NCI-H524 (cell line): ENCODE measurements at places on chromosomes 1 and 21.

DNA sequence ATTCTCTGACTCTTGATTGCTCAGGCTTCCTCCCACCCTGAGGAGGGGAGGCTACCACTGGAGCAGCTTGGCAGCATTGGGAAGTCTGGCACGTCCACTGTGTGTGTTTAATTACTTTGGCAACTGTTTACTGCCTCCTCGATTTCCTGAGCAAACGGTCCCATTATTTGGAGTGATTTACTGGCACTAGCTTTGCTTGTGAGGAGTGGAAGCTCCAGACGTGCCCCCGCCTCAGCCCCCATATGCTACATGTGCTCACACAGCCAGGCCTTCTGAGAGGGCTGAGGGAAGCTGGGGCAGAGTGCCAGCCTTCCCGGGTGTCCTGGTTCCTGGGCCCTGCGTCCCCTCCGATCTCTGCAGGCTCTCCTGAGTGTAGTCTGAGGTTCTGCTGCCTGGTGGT, 306.2 kb downstream of the PTPRU start:
- no peak for DNase-seq

GRCh38 chr1:192539297-192540092, 36.1 kb upstream of the RGS1 start:
- DNase-seq, result no peak

- no peak for DNase-seq
These were observed 7.7 kb downstream of the IFI6 start for GRCh38 chr1:27664291-27664690.

DNA sequence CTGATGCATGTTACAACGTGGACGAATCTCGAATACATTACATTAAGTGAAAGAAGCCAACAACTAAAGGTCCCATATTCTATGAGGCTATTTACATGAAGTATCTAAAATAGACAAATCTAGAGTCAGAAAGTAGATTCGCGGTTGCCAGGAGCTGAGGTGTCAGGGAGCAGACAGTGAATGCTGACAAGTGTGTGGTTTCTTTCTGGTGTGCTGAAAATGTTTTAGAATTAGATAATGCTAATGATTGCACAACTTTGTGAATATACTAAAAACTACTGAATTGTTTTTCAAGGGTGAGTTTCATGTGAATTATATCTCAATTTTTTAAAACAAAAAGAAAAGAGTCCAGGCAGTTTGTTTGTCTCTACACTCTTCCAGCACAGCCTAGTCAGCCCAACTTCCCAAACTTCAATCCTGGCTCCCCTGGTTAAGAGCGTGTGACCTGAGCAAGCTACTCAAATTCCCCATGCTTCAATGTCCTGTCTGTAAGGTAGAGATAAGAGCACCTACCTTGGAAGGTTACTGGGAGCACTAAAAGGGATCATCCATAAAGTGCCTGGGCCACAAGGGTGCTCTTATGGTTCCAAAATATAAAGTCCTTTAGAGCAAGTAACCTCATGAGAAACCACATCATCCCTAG, 20.9 kb downstream of the HLCS start:
- no peak for DNase-seq

DNA sequence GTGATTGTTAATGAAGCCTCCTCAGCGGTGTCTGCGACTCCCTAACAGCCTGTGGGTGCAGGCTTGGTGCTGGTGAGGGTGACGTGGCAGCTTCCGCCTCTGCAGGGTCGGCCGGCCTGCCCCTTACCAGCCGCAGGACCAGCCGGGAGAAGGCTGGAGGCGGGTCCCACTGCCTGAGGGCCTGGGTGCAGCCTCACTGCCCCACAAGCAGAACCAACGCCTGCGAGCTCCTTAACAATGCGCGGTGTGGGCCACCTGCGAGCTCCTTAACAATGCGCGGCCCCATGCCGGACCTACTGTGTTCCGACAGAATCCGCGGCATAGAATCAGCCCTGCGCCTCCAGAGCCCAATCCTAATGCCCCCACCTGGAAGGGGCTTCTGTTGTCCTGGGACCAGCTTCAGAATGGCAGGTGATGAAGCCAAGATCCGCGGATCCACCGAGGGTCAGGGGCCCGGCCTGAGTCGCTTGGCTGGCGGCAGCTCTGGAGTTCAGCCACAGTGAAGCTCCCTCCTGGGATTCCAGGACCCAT, 54.4 kb upstream of the AJAP1 start:
- DNase-seq, result no peak

GRCh38 chr1:240619906-240620621, 8.1 kb upstream of the GREM2 start:
- DNase-seq, result peak; percentile 98

DNA sequence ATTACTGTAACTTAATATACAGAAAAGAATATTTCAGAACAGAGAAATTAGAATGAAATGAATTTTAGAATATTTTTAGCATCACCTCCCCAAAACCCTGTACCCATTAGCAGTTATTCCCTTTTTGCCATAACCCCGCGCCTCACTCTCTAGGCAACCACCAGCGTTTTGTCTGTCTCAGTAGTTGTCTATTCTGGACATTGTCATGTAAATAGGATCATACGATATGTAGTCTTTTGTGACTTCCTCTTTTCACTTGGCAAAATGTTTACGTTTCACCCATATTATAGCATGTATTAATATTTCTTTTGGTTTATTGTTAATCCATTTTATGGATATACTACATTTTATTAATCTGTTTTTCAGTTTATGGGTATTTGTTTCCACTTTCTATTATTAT, 24.9 kb downstream of the SOAT1 start:
- no peak for DNase-seq

GRCh38 chr1:3065396-3065795, 3.6 kb upstream of the PRDM16 start:
- no peak for DNase-seq

- DNase-seq, result no peak
These were observed 16.3 kb downstream of the RAB7B start for GRCh38 chr1:205986861-205987260.

DNA sequence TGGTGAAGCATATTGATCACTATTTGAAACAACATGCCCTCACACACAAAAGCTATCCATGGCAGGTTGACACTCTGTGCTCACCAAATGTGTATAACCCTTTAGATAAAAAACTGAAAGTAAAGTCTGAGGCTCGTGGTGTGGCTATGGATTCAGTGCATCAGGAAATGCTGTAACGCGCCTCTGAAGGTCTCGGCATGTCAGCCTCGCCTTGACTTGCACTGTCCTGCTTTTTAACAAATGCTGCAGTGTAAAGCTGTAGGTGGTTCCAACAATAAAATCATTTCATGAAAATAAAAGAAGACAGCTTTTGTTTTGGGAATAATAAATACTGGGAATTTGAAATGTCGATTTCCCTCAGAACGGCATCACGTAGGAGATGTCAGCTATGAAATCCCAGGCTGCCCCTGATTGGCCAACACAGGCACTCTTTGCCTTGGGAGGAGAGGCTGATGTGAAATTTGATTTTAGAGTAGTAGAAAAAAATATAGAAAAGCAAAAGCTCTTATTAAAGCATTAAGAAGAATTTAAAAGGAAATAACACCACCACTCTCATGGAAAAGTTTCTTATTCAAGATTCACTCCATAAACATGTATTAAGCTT, 168.2 kb downstream of the DSCAM start:
- DNase-seq, result no peak

DNA sequence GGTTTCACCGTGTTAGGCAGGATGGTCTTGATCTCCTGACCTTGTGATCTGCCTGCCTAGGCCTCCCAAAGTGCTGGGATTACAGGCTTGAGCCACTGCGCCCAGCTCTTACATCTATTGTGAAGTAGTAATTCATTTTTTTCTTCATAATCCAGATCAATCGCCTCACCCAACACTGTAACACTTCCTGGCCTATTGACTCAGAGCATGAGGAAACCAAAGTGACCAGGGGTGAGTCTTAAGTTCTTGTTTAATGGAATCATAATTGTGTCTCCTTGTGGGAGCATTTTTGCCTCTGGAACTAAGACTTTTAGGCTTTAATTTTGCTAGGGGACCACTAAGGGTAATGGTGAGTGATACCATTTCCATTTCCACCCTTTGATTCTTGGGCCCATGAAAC, 27.4 kb downstream of the TNFSF18 start:
- no peak for DNase-seq

DNA sequence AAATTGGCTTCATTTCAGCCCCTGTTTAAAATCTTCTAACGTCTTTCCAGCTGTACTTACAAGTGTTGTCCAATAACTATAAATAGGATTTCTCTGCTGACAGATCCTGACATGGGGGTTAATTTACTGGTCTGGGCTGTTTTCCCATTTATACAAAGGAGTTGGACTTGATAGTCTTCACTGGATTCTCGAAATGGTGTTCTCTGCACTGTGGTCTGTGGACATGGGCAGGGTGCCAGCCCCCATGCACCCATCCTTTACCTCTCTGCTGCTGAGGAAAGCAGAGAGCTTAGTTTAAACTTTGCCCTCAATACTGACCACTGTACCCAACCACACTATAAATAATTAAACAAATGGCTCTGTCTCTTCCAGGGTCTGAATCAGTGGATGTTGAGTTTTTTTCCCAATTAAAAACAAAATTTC, 5.2 kb downstream of the DIO1 start:
- no peak for DNase-seq

- DNase-seq, result no peak
These were observed 2.4 kb upstream of the ARHGAP29 start for GRCh38 chr1:94239796-94240195.

DNA sequence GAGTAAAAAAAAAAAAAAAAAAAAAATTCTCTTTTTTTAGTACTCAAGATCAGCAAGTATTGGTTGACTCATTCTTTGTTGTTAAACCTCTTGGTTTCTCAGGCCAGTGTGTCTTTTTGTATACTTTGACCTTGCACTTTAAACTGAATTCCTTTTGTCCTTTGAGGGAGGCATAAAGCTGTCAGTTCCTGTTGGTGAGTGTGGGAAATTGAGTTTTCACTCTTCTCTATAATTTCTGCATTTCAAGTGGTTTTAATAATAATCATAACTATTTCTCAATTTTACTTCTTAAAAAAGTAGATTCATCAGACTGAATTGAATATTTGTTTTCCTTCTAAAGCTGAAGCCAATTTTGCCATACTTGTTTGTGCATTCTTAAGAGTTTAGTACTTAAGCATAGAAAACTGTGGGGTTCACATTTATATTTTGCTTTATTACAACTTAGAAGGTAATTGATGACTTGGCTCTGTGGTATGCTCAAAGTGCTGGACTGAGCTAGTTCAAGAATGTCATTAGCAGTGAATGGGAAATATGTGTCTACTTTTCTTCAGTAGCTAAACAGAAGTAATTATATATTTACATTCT, 43.4 kb downstream of the ITSN1 start:
- no peak for DNase-seq

- no peak for DNase-seq
These were observed 7.8 kb downstream of the MEAF6 start for GRCh38 chr1:37506740-37507139.

DNA sequence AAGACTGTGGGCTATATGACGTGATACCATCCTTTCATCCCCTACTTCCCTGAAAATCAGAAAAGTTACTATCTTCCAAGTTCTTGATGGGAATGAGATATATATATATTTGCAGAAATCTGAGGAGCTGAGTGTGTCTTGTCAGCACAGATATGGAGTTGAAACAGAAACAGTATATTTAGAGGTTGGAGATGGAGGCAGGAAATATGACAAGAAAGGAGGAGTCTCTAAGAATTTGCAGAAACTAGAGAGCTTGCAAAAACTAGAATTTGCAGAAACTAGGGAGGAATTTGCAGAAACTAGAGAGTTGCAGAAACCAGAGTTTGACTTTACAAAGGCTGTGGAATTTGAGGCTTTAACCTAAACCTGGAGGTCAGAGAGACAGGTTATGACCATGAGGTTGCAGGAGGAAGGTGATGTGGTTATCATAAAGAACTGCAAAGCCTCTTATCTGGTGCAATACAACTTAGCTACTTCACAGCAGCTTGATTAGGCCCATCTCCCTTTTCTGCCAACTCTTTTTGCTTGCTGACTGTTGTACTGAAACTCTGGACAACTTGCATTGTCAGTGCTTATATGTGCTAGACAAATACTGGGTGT, 22.3 kb downstream of the XCL2 start:
- no peak for DNase-seq

DNA sequence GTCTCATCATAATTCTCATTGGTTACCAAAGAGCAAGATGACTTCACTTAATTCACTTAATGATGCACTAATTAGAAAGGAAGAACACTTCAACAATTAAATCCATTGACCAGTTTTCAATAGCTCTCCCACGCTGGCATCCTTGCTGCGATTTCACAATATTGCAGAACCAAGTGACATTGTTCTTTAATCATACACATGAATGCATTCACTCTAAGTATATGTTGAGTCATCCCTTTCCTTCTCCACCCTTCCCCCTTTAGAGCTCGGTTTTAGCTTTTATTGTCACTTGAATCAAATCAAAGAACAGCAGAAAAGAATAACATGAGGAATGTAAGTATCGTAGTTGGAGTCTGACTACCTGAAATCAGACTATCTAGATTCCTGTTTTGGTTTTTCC, 233.6 kb upstream of the FMN2 start:
- no peak for DNase-seq

GRCh38 chr1:228340686-228341449, 65.8 kb downstream of the TRIM11 start:
- no peak for DNase-seq

DNA sequence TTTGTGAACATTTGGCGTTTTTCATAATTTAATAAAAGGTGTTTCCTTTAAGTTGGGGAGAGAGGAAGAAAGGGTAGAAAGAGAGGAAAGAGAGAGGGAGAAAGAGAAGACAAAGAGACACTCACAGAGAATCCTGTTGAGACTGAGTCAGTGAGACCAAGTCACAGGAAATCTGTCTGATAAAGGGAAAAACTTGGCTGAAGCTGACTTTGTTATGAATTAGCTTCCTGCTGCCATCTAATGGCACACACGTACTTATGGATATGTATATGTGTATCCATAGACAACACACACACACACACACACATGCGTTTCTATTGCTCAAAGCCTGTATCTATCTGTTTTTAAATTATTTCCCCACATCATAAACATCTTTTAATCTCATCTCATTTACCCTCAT, 42.5 kb upstream of the DISC1 start:
- no peak for DNase-seq

GRCh38 chr1:221739677-221740025, 2.2 kb downstream of the DUSP10 start:
- DNase-seq, result no peak

- no peak for DNase-seq
These were observed 85.0 kb downstream of the TPR start for GRCh38 chr1:186289943-186290545.

- no peak for DNase-seq
These were observed 5.5 kb downstream of the IFNLR1 start for GRCh38 chr1:24181619-24182018.

- DNase-seq, result no peak
These were observed 40.1 kb upstream of the CXADR start for GRCh38 chr21:17472592-17473271.
